ENCODE measurements at places on chromosomes 16 and 17. TPM values are rescaled to one million over a fixed set of nuclear protein-coding genes. Genes with fewer than 3 reads are reported as not detected.

The EFCAB5 gene
- total RNA-seq: 1.1 TPM

The HAS3 gene
- total RNA-seq: 0.74 TPM

The HOXB7 gene
- 1.4 TPM for total RNA-seq

DNA sequence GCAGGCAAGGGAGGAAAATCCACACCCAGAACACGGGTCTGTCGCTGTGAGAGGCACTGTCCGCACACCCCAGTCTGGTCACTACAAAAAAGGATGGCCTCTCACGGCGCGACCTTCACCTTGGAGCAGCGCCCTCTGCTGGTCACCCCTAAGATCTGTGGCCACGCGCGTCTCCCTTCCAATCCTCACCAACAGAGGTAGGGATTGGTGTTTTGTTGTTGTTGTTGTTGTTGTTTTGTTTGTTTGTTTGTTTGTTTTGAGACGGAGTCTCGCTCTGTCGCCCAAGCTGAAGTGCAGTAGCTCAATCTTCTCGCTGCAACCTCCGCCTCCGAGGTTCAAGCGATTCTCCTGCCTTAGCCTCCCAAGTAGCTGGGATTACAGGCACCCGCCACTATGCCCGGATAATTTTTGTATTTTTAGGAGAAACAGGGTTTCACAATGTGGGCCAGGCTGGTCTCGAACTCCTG, 15.0 kb upstream of the C17orf58 start:
- peak; percentile 56 for DNase-seq

GRCh38 chr17:42247734-42248133, 28.5 kb downstream of the STAT5B start:
- DNase-seq: no peak

DNA sequence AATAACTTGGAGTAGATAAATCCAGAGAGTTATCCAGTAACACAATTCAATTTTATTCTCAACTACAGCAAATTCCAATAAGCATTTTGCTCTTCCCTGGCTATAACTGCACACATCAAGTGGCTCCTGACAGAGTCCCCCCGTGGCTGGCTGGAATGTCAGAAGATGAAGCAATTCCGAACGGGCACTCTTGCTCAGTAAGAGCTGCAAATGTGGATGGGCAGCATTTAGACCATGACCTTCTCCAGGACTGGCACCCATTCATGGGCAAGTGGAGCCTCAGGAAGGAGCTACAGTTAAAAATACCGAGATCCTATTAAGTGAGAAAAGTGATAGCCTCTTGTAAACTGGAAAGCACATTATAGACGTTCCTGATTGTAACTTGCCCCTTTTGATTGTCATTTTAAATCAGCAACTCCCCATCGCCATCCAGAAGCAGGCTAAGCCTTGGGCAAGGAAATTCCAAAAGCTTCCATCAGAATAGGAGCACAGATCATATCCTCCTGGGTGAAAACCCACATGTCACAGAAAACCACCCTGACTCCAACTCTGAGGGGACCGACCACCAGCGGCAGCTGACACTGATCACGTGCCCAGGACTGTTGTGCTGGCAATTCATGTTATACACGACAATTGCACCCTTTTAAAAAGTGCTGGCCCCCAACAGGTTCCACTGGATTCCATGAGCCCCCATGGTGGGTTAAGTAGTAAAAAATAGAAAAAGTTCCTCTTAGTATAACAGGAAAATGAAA, 7.1 kb downstream of the UBE2O start:
- DNase-seq: no peak

DNA sequence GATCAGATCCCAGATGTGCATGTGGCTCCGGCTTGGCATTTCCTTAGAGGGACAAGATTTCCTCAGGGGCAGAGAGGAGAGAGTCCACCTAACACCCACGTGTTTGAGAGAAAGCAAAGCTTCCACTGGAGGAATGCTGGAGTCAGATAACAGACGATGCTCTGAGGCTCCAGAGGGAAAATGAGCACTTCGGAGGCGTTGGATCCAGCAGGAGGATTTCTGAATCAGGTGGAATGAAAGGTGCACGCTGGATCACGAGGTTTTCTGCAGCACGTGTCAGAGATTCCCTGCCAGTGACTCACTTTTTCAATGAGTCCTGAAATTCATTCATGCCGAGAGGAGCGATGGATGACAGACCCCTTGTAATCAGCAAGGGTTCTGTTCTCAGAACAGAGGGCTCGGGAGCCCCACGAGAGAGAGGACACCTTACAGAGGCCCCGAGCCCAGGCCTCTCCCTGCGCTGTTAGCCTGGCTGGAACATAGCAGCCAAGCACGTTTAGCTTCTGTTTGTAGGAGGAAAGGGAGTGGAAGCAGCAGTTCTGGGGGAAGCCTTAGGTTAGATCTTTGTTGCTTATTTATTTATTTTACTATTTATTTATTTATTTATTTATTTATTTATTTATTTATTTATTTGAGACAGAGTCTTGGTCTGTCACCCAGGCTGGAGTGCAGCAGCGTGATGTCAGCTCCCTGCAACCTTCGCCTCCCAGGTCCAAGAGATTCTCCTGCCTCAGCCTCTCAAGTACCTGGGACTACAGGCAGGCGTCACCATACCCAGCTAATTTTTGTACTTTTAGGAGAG, 49.3 kb upstream of the JPH3 start:
- DNase-seq: no peak

Data from activated naive CD8-positive, alpha-beta T cell treated with anti-CD3 and anti-CD28 coated beads for 36 hours (primary cell).